Sciatic nerve (tissue), 2 donors: ENCODE measurements at places on chromosomes 2 and 18.

DNA sequence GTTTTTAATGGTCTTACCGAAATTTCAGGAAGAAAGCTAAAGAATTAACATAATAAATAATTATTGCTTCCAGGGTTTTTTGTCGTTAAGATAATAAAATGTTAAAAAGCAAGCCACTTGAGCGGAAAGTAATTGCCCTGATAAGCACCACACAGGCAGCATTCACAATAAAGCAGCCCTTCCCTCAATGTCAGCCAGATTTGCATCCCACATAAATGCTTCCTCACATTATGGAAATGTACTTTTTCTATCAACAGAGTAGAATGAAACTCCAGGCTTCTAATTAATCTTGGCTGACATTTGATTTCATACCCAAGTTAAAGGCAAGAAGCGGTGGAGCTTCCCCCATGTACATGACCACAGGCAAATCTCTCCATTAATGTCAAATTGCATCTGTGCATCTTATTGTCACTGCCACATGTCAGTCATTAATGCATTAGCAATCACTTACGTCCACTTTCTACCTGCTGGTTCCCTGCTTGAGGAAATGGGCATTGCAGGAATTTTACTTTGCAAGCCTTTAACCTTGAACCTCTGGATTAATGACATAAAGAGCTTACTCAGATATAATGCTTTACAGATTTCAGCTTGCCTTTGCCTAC lies 26.2 kb downstream of the PTPRM start:
- no peak for DNase-seq

DNA sequence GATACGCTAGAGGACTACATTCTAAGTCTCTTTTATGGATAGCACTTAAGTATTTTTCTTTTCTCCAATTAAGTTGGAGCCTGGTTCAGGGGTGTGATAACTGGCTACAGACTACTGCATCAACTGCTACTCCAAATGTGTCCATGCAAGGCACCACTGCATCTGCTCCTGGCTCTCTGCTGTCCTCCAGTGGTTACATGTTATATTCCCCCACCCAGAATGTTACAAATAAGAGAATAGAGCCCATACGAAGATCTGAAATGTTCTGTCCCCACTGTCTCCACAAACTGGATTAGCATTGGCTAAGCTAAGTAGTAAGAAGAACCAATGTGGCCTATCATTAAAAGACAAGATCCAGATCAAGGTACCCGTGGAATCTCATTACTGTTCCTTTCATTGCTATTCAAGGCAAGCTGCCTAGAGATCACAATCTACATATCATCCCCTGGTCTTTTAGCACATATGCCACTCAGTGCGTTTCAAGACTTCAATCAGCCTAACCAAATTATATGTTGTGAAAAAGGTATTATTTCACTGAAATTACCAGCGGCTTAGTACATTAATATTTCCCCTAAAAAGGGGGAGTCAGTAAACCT lies 308.3 kb upstream of the SLC8A1 start:
- no peak for DNase-seq

DNA sequence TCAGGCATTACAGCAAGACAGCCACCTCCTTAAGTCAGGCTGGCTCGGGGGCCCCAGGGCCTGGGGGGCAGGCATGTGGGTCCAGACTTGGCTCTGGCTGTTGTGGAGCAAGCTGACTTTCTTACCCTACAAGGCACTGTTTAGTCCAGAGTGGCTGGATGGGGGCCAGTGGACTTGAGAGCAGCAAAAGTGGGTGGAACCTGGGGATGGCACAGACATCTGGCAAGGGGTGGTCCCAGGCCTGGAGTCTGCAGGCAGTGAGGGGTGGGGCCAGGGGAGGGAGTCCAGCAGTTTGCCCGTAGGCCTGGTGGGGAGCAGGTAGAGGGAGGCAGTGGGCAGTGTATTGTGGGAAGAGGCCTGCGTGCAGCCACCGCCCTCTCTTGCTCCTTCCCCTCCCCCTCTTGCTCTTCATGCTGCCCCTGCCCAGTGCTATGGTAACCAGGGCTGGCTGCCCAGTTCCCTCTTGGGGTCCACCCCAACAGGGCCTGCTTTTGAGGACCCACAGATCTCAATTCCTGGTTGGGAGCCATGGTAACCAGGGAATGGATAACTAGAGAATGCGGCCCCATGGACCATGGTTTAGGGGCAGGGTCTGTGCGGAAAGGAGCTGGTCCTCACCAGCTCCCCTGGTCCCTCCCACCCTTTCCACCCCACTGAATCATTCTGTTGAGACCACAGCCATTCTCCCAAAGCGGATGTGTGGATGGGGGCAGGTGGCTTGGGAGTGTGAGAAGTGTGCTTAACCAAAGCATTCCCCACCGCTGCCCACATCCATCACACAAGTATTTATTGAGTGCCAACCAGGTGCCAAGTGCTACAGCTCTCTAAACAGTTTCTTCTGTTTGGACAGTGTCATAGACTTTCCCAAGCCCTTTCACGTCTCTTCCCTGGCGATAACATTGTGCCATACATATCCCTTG lies 19.3 kb downstream of the SPEG start:
- no peak for DNase-seq

- DNase-seq = no peak
These were observed 724.7 kb downstream of the METTL4 start for GRCh38 chr18:1846640-1847039.
